ENCODE measurements at places on chromosomes 7 and 10. TPM values are rescaled to one million over a fixed set of nuclear protein-coding genes. Genes with fewer than 3 reads are reported as not detected.

DNA sequence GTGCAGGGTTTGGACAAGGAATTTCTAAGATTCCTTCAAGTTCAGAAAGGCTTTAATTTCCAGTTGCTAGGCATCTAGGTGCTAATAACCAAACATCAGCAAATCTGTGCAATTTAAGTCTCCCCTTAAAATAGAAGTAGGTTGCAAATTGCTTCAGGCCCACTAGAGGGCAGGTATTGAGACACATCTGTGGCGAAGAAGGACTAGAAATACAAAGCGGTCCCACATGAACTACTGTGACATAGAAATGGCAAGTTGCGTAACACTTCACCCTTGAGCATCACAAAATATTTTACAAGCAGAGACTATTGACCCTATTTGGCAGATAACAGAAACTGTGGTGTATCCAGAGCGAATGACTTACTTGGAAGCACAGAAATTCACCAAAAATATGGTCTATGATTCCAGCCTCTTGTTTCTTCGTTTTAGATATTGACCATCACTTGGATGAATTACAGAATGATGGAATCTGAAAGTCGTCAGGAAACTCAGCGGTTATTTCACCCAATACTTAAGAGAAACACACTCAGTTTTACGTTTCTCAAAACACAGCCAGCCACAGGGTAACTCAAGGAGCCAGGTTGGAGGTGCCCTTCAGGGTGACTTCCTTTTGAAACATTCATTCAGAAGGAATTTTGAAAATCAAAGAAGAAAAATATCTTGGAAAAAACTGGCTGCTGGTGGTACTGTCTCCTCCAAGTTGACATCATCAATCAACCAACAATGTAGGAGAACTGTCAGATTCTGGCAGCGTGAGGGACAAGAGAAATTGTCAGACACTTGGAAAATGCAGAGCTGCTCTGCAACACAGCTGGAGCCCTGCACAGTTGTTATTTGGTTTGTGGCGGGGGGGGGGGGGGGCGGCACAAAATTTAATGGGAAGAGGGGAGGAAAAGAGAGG lies 256.3 kb upstream of the MINDY3 start:
- H3K4me3 ChIP-seq = no peak overlapping the region
- H3K27me3 ChIP-seq = no peaks in the 10 kb centered on the region
- H3K36me3 ChIP-seq = no peaks in the 10 kb centered on the region
- no peak overlapping the region for H3K27ac ChIP-seq
- no peaks in the 10 kb centered on the region for H3K4me1 ChIP-seq

DNA sequence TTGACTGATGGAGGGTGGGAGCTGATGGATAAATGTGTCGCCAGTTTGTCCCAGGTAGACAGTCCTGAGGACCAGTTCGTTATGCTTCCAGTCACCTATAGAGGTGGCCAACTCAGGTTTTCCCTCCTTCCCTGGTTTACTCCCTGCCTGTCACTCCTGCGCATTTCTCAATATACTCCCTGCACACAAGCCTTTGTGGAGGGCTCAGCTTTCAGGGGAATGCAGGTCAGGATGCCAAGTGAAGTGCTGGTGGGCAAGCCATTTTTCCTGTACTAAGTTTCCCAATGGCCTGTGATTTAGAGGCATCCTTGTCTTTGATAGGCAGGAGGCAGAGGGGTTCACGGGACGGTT lies 473.5 kb upstream of the ZMIZ1 start:
- no peaks in the 10 kb centered on the region for H3K27me3 ChIP-seq
- no peaks in the 10 kb centered on the region for H3K36me3 ChIP-seq
- H3K27ac ChIP-seq = no peak overlapping the region
- no peak for DNase-seq

The CTAGE4 gene
- total RNA-seq = 0.59 TPM

The TMEM176B gene
- 227 TPM for total RNA-seq

The KIAA1549 gene
- 1.4 TPM for total RNA-seq

GRCh38 chr10:31393844-31394243 lies 74.8 kb downstream of the ZEB1 start:
- no peaks in the 10 kb centered on the region for H3K27me3 ChIP-seq
- no peak overlapping the region for H3K27ac ChIP-seq
- peaks cover 29% of the 10 kb centered on the region for H3K4me1 ChIP-seq
- no peak for DNase-seq
